Chondrocyte (in vitro differentiated cells): ENCODE measurements at places on chromosomes 3 and 15. TPM values are rescaled to one million over a fixed set of nuclear protein-coding genes. Genes with fewer than 3 reads are reported as not detected.

GRCh38 chr3:180048103-180048502, 11.4 kb upstream of the PEX5L start:
- DNase-seq: no peak

Gene MCF2L2
- 1.6 to 2.6 TPM (median 2.1 TPM) in 3 replicates for total RNA-seq

DNA sequence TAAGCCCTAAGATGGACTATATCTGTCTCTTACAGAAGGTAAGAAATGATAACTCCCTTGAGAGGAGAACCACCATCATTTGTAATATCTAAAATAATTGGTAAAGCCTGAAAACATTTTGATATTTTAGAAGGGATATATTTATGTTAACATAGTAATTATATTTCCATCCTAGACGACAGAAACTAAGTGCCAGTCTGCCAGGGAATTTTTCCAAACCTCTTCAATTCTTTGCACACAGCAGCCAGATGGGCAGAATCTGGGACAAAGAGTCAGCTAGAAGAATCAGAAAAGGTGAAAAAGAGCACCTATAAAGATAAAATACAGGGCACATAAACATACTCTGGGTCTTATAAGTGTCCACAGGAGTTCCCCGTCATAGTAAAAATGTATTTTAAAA, 70.0 kb upstream of the CBLB start:
- DNase-seq: no peak

DNA sequence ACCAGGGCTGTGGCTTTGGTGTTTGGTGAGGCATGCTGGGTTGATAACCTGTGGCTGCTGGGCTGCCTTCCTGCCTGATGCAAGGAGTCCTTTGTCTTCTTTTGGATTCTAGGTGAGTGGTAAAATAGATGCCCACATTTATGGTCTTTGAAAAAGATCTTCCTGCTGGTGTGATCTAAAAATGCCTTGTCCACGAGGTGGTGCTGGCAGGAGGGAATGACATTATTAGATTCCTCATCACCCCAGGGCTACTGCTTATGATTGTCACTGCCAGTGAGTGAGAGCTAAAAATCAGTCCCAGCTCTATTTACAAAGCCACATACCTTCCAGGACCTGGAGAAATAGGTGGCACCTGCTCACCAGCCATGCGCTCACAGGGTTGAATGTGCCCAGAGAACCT, 355.5 kb upstream of the ROPN1 start:
- DNase-seq: no peak

- DNase-seq: no peak
Measured at GRCh38 chr3:196120291-196120951, 38.5 kb upstream of the TFRC start.

GRCh38 chr3:40741729-40742128, 217.0 kb downstream of the ZNF621 start:
- no peak for DNase-seq

GRCh38 chr3:177946936-177947335, 589.3 kb upstream of the KCNMB2 start:
- no peak for DNase-seq

DNA sequence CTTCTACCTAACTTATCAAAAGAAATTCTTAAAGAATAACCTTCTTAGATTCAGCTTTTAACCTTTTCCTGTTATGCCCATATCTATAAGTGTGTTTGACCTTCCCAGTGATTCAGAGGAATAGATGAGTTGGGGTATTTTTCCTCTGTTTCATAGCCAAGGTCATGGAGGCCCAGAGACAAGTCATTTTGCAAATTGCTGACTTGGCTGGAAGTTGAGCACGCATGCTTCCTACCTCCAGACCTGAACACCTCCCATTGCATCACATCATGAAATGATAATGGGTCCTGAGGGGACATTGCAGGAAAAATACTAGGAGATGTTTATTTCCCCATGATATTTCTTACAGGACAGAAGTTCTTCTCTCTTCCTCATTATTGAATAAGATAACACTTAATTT, 158.6 kb upstream of the LMCD1 start:
- DNase-seq: no peak

DNA sequence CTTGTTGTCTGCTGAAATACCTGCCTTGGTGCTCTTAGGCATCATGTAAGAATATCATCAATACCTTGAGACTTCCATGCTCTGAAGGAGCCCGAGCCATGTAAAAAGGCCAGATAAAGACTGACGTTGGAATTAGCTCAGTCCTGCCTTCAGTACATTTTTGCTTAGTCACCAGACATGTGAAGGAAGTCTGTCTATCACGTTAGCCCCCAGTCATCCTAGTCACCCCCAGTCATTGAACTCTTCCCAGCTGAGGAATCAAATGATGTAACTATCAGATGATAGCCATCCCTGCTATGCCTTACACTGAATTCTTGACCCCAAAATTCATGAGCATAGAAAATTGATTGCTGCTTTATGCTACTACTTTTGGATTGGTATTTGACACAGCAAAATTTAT, 351.2 kb upstream of the SGO1 start:
- DNase-seq: no peak

Gene FETUB
- total RNA-seq: not detected in 3 replicates

Gene CELF6
- total RNA-seq: 0.42 to 1.3 TPM in 2 of 3 replicates, not detected in the other
